ENCODE measurements at places on chromosomes 2 and 18.

- no peak for DNase-seq
Measured at GRCh38 chr2:176395273-176395854, 126.1 kb downstream of the MTX2 start.

- no peak for DNase-seq
Measured at GRCh38 chr2:69041214-69041613, 28.2 kb downstream of the ANTXR1 start.

GRCh38 chr18:48813321-48813720, 137.4 kb downstream of the SMAD7 start:
- DNase-seq: no peak

- DNase-seq: no peak
Measured at GRCh38 chr18:44853430-44853829, 172.7 kb downstream of the SETBP1 start.

DNA sequence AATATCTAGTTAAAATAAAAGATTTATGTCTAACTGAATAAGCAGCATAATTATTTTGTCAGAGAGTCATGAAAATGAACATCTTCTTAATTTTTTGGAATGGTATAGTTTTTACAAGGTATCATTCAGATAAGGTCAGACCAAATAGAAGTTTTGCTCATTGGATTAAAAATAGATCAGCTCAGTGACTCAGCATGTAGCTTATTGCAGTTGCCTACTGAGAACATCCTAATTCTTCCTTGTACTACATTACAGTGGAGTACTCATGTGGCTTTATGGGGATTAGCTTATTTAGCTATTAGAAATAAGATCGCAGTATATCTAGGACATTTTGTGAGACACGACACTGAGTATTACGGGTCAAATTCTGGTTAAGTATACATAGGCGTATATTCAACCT, 38.2 kb upstream of the PPM1B start:
- DNase-seq: no peak

- DNase-seq: no peak
Measured at GRCh38 chr2:150339282-150339681, 148.2 kb downstream of the RND3 start.

DNA sequence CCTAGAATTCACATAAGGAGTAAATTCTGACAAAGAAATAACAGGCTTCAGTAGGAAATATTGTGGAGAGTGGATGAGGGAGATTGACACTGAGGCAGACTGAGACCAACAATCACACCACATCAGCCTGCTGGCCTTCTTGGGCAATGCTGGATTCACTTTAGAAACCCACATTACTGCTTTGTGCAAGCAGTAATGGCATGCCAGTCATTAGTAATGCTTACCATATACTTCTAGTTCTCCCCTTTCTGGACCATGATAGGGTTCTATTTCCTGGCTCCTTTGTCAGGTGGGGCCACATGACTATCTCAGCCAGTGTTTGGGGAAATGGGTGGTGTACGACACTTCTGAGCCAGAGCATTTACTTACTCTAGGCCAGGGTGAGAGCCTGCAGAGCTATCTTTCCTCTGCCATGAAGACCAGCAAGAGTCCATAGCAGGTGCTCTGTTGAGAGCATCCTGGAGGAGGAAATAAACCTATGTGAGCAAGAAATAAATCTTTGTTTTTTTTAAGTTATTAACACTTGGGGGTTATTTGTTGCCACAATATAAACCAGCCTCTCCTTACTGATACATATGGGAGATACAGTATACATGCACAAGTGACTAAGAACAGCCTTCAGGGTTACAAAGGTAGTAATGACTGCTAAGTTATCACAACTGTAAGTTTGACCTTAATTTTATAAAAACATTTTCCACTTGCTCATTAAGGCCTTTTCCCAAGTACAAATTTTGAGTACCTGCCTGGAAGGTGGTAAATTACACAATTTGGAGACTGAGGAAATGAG, 89.3 kb upstream of the TANK start:
- no peak for DNase-seq

GRCh38 chr2:191150600-191151330, at the start of gene STAT4:
TSS of gene STAT4 (minus strand) at chr2:191150994. CDS start at chr2:191148203, 2,791 bp downstream.
- DNase-seq: no peak

DNA sequence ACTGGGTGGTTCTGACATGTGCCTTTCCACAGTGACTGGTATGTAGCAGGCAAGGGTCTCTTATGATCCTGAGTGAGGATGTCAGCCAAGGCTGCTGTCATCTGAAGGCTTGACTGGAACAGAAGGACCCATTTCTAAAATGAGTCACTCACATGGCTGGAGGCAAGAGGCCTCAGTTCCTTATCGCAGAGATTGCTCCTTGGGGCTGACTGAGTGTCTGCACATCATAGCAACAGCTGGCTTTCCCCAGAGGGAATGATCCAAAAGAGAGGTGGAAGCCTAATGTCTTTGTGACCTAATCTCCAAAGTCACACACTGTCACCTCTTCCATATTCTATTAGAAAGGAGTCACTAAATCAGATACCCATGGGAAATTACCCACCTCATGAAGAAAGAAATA, 114.0 kb downstream of the NEDD4L start:
- DNase-seq: no peak

- no peak for DNase-seq
Measured at GRCh38 chr2:240411261-240412160, 24.0 kb upstream of the GPC1 start.

DNA sequence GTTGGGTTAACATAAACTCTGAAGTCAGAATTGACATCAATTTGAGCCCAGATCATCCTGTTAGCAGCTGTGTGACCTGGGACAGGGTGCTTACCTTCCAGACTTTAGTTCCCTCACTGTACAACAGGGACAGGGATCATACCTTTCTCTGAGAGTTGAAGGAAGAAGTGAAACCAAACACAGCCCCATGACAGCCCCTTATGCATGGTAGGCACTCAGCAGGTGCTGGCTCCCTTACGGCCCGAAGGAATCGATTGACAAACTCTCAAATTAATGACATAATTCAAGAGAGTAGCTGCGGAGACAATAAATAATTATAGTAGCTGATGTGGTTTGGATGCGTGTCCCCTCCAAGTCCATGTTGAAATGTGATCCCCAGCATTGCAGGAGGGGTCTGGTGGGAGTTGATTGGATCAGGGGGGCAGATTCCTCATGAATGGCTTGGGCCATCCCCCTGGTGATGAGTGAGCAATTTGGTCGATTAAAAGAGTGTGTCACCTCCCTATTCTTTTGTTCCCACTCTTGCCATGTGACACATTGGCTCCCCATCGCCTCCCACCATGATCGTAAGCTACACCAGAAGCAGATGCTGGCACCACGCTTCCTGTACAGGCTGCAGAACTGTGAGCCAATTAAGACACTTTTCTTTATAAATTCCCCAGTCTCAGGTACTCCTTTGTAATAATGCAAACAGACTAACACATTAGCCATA, 72.4 kb downstream of the ODC1 start:
- DNase-seq: no peak

- no peak for DNase-seq
Measured at GRCh38 chr2:72946466-72946865, 29.1 kb downstream of the EMX1 start.

GRCh38 chr2:47313141-47313691, 89.7 kb upstream of the MSH2 start:
- DNase-seq: no peak

- no peak for DNase-seq
Measured at GRCh38 chr2:5520463-5520972, 171.7 kb upstream of the SOX11 start.

DNA sequence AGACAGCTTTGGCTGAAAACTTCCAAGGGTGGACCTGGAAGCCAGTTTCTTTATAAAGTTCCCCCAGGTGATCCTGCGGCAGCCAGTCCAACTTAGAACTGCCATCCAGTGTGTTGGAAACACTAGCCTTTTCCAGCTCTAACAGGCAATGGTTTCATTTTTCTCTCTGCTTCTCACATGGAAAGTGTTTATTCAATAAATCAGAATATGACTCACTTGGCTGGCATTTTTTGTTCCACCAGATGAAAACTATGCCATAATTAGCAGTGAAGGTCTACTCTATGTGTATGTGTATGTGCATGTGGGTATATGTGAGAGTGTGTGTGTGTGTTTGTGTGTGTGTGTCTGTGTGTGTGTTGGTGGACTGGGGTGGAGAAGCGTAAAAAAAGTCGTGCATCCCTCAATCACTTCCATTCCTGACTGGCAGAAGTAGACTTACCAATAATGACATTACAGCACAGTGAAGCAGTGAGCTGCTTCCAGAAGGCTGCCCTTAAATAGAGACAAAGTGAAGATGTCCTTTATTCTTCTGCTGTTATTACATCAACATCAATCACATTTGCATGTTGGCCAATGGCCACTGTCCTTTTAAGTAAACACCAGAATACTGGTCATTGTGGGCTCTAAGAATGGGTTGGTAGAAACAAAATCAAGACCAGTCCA, 90.9 kb upstream of the SETBP1 start:
- no peak for DNase-seq

GRCh38 chr2:207683879-207684627, 27.4 kb upstream of the CCNYL1 start:
- DNase-seq: peak; percentile 25

DNA sequence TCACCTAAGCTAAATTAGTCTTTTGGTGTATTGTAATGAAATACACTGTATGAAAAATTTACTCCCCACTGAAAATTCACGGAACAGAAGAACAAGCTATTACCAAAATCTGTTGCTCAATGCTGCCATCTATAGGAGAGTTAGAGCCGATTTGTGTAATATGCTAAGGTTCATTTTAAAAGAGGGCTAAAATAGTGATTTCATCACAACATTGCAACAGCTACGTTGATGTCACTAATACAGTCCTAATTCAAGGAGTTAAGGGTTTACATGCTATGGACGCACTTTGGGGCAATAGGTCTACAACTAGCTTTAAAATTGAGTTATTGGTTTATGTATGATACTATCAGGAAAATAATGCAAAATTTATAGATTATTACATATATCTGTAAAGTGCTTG, 3.0 kb upstream of the IRS1 start:
- peak; percentile 45 for DNase-seq

GRCh38 chr2:23691565-23691964, 235.4 kb downstream of the ATAD2B start:
- DNase-seq: no peak

GRCh38 chr2:68196120-68196716, 38.5 kb downstream of the PNO1 start:
- no peak for DNase-seq

GRCh38 chr2:196966061-196966460, 39.6 kb upstream of the PGAP1 start:
- DNase-seq: no peak

DNA sequence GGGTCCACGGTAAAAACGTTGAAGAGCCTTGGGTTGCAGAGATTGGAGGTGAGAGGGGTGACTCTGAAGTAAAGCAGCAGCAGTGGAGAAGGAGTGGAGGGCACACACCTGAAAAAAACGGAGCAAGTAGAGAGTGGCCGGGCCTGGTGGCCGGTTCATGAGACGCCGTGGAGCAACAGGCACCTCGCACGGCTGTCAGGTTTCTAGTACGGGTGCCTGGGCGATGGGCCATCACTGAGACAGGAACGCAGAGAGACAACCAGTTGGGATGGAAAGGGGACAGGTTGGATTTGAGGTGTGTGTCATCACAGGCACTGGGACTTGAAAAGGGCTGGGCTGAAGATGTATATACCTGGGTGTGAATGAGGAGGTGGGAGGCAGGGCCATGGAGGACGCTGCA, 104.2 kb downstream of the MTCL1 start:
- no peak for DNase-seq

- DNase-seq: no peak
Measured at GRCh38 chr2:148967578-148967977, 70.9 kb upstream of the LYPD6B start.

- DNase-seq: no peak
Measured at GRCh38 chr2:85889627-85890281, 964 bp upstream of the ST3GAL5 start.

DNA sequence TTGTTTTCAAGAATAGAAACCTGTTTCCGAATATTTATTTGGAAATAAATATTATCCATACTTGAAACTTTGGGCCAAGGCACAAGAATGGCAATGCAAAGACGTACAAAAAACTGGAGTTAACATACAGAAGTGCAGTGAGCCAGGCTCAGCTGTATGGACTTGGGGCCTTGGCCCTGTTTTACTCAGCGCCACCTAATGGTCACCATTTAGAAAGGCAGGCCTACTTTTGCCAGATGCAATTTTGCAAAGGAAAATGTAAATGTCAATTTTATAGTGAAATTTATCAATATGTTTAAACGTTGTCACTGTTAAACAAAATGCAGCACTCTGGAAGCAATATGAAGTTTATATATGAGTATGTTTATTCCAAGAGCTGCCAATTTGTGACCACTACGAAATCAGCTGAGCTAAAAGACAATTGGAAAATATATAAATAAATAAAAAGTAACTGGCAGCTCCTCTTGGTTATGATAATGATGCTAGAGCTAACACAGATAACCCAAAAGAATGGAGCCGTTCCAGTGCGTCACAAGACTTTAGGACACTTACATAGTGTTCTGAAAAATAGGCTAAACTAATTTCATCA, 155.0 kb downstream of the ARHGAP15 start:
- DNase-seq: no peak

DNA sequence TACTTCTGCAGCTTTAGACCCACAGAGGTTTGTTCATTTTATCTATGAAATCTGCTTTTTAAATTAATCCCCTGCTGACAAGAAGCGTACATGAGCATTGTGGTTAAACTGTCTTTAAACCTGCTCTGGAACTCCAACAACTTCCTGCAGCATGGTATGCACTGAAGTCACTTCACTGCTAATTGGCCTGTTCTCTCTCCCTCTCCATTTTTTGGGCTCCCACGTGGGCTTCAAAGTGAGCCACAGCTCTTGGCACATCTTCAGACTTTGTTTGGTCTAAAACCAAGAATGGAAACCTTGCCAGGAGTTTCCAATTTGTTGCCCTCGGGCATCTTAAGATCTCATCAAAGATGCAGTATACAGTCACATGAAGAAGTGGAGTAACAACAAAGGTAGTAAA, 311.4 kb downstream of the LRRTM1 start:
- DNase-seq: no peak

DNA sequence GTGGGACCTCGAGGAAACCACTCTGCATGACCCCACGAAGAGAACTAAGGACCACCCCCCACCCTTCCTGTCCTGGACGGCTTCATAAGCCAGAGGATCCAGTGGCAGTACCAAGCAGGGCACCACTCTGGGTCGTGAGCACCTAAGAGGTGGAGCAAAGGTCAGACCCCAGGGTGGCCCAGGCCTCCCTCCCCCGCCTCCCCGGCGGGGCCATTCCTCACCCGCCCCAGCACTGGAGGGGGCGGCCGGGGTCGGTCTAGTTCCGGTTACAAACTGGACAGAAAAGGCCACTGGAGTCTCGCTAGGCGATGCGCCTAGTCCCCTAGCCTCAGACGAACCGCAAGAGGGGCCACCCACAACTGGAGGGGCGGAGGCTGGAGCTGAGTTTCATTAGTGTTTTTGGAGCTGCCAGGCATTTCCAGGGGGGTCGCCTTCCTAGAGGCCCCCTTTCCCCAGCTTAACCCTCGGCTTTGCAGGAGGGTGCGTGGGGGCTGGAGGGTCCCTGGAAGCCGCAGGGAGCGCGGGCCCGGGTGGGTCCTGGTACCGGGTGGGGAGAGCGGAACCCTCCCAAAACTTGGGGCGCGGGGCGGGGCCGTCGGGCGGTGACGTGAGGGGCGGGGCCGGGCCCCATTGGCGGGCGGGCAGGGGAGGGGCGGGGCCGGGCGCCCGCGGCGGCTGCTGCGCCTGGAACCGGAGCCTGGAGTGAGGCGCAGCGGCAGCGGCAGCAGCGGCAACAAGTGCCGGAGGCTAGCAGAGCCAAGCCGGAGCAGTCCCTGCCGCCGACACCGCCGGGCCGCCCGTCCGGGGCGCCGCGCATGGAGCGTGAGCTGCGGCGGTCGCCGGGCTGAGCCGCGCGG, at the start of gene B3GNT2:
TSS of gene B3GNT2 (plus strand) at position 695 of the 857 bp plus-strand sequence. CDS start 26,106 bp downstream, outside the sequence.
- DNase-seq: no peak
